ENCODE measurements at places on chromosomes 16 and 17. TPM values are rescaled to one million over a fixed set of nuclear protein-coding genes. Genes with fewer than 3 reads are reported as not detected.
A peak's percentile ranks its signal among the peaks of the same experiment; 100 is the strongest.

The CRISPLD2 gene
- polyA plus RNA-seq: 90.4 TPM

DNA sequence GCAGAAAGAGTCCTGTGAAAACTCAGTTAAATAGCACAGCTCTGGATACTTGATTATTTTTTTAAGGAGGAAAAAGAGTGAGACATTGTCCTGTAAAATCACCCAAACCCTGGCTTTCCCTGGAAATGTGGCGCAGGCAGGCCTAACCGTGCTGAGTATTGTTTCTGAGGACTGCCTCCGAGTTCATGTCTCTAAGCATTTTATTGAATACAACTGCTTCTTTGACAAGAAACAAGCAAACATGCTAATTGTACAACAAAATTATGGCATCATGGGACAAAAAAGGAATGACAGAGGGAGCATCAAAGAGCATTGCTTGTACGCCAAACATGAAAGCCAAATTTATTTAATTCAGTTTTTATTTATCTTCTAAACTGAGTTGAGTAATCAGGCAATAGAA is 64.5 kb upstream of the HSBP1 start:
- H3K4me1 ChIP-seq: peaks cover 18% of the 10 kb centered on the region
- DNase-seq: no peak
- H3K4me3 ChIP-seq: no peak overlapping the region
- no peaks in the 10 kb centered on the region for H3K36me3 ChIP-seq
- no peak overlapping the region for H3K27ac ChIP-seq

GRCh38 chr17:50721194-50722010 is 2.0 kb downstream of the LUC7L3 start:
- peak overlapping the region; percentile 97 for H3K27ac ChIP-seq
- DNase-seq: no peak
- no peaks in the 10 kb centered on the region for H3K27me3 ChIP-seq
- H3K4me1 ChIP-seq: peaks cover 56% of the 10 kb centered on the region
- H3K36me3 ChIP-seq: peaks cover 10% of the 10 kb centered on the region

GRCh38 chr17:29959658-29960337 is 18.4 kb downstream of the EFCAB5 start:
- H3K4me1 ChIP-seq: peaks cover 9% of the 10 kb centered on the region
- H3K27me3 ChIP-seq: no peaks in the 10 kb centered on the region
- H3K27ac ChIP-seq: no peak overlapping the region
- DNase-seq: no peak
- no peaks in the 10 kb centered on the region for H3K36me3 ChIP-seq

- H3K36me3 ChIP-seq: no peaks in the 10 kb centered on the region
- no peaks in the 10 kb centered on the region for H3K27me3 ChIP-seq
- no peak overlapping the region for H3K27ac ChIP-seq
- peaks cover 22% of the 10 kb centered on the region for H3K4me1 ChIP-seq
- DNase-seq: no peak
These were observed 188.2 kb upstream of the CIBAR2 start for GRCh38 chr16:85300406-85300968.

GRCh38 chr16:10885246-10885645 is 8.2 kb downstream of the CIITA start:
- H3K4me3 ChIP-seq: no peak overlapping the region
- DNase-seq: peak; percentile 78
- peak overlapping the region; percentile 82 for H3K27ac ChIP-seq
- no peaks in the 10 kb centered on the region for H3K27me3 ChIP-seq
- peaks cover 99% of the 10 kb centered on the region for H3K4me1 ChIP-seq
- H3K36me3 ChIP-seq: peaks cover 34% of the 10 kb centered on the region

Measured in CD14-positive monocyte (primary cell).